ENCODE measurements at places on chromosomes 5 and 9.

DNA sequence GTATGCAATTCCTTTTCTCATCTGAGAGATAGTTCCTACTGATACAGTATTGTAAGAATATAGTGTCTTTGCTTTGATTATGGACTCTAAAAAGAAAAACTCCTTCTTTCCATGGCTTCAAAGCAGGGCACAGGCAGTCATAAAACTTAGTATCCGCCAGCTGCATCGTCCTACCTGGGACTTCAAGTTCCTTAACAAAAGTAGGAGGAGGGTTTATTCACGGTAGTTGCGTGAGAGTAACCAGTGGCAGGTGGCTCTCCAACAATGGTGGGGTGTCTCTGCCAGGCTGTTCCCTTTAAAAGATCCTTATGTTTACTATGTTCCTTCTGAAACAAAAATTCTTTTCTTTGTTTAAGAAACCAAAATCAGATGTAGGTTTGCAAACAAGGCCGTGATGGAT lies 173.5 kb upstream of the DMAC1 start:
- DNase-seq = no peak

- DNase-seq = no peak
Observed at GRCh38 chr9:135848341-135849047, 58.9 kb downstream of the CAMSAP1 start.

DNA sequence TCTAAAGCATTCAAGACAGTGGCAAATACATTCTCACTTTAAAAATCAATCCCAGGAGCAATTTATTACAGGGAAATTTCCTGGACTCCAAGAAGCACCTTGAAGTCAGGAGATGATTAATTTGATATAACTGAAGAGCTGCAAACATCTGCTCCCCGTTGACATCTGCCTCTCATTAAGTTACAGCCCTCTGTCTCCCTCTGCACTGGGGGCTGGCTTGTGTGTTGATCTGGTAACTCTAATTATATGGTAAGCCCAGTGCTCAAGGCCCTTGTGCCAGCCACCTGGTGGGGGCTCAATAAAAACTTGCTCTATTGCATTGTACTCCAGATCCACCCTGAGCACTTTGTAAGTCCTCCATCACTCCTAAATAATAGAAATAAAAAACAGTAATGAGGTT lies 131.1 kb upstream of the ZNF462 start:
- no peak for DNase-seq

DNA sequence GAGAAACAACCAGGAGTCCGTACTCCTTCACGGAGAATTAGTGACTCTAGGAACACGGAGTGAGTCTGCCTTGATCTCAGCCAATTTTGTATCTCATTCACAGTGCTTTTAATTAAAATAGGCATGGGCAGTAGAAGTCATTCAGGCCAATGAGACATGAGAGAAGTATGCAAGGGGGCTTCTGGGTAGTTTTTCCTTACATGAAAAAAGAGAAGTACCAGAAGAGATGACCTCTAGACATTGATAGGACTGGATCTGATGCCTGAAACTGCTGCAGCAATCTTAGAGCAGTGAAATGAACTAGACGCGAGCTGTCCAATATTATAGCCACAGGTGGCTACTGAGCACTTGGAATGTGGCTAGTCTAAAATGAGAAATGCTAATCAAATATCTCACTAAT lies 187.7 kb upstream of the TLE4 start:
- DNase-seq = no peak

DNA sequence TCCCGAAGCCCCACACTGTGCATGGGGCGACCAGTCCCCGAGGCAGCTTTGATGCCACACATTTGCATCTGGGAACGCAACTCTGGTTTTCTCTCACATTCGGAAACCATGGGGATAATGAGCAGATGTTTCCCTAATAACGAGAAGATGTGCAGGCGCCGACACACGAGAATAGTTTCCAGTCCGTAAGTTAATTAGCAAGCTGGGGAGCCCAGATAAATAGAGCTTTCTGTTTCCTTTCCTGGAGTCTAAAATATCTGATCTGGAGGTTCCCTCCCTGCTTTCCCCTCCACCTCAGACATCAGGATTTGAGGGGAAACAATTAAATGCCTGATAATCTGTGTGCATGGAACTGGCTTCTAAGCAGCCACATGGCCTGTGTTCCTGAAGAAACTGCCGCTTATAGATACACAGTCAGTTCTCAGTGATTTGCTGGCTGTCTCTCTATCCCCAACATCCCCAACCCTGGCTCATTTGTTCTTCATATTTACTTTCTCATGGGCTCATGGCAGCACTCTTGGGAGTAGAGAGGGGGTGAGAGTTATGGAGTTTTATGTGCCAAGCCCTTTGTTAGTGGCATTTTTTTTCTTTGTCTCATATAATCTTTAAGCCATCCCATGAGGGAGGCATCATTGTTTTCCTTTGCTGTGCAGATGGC lies 62.8 kb downstream of the PDZD2 start:
- DNase-seq = no peak

DNA sequence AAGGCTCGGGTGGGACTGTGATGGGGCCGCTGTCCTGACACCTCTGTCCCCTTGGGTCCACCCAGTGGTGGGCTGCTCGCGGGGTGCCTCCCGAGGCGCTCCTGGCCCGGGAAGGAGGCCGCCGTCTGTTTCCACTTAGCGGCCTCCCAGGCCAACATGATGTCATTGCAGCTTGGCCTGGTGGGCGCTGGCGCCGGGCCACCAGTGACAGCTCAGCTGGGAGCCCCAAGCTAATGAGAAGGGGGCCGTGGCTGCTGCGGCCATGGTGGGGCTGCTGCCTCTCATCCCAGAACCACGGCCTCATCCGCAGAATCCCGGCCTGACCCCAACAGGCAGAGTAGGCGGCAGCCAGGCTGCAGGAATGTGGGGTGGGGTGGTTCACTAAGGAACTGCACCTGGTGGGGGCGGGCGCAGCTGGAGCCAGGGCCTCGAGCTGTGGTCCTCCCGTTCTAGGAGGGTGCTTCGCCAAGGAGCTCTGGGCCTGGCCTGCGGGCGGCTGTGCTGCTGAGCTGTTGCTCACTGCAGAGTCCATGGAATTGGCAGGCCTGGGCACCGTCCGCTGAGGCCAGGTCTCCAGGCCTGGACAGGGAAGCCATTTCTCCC lies 123.5 kb upstream of the COL5A1 start:
- no peak for DNase-seq

GRCh38 chr5:37668524-37669047 lies 171.3 kb downstream of the GDNF start:
- DNase-seq = no peak

DNA sequence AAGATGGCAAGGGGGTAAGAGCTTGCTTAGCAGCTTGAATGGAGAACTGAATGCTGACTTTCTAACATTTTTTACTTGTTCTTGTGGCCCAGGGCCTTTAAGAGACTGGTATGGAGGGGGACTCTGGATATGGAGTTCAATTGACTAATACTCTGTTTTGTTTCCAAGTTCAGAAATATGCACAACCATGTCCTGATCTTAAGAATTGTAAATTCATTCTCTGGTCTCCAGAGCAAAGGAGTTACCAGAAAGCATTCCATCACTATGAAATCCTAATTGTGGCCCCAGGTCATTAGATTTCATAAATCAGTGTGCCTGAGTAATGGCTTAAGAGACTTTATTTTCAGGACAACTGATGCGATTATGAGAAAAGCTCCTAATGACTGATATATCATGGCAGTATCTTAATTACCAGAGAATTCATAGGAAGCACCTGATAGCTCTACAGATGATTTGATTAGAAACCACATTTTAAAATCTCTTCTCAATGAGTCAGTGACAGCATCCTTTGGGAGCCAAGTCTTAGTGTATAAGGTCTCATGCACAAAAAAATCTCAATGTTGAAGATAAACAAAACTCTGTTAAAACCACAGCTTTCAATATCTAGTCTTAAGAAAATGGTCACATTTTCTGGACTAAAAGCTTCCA lies 613.6 kb upstream of the KLF4 start:
- DNase-seq = no peak

DNA sequence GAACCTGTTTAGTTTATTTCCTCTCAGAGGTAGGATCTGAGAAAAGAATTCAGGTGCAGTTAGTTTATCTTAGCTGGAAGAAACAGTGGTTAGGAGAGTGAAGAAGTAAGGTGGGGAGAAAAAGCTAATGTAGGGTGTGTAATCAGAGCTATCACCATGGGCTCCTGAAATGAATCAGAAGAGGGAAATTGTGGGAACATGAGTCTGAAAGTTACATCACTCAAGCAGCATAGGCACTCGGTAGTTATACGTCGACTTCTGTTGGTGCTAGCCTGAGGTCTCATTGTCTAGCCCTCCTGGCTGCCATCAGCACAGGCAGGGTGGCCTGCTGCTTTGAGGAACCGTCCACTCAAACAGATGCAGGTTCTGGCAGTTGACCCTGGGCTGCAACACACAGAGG lies 56.7 kb upstream of the NPR3 start:
- no peak for DNase-seq

GRCh38 chr5:132093271-132093670 lies 19.7 kb downstream of the CSF2 start:
- DNase-seq = no peak

GRCh38 chr9:121609822-121610637 lies 41.4 kb upstream of the DAB2IP start:
- DNase-seq = no peak

DNA sequence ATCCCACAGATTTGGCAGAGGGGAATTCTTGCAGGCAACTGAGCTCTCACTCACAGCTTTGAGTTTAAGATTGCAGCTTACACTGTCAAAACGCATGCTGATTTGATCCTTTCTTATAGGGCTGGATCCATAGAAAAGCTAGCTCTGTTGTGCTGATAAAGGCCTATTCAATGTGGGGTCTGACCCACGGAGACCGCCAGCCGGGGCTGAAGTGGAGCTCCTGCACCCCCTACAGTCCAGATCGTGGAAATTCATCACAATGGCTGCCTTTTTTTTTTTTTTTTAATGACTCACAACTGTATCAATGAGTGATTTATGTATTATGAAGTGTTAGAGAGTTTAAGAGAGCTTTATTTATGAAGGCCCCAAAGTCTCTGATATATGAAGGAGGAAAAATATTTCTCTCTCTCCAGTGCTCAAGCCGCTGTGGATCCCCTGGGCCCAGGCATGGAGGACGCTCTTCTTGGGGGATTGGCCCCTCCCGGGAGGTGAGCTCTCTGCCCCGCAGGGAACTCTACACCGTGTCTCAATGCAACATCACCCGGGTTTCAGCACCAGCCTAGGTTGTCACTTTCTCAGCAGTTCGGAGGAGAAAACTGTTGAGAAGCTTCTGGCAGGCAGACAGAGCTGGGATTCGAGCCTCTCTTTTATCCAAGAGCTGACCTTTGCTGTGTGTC lies 700.2 kb downstream of the IRX1 start:
- peak; percentile 73 for DNase-seq

- DNase-seq = no peak
Observed at GRCh38 chr9:89038382-89039103, 47.3 kb downstream of the S1PR3 start.

GRCh38 chr5:154189256-154189818 lies 1.2 kb upstream of the GALNT10 start:
- DNase-seq = no peak

- DNase-seq = no peak
Observed at GRCh38 chr5:124614836-124615385, 131.5 kb downstream of the ZNF608 start.

- no peak for DNase-seq
Observed at GRCh38 chr5:17655921-17656320, 21.7 kb downstream of the TAF11L14 start.

DNA sequence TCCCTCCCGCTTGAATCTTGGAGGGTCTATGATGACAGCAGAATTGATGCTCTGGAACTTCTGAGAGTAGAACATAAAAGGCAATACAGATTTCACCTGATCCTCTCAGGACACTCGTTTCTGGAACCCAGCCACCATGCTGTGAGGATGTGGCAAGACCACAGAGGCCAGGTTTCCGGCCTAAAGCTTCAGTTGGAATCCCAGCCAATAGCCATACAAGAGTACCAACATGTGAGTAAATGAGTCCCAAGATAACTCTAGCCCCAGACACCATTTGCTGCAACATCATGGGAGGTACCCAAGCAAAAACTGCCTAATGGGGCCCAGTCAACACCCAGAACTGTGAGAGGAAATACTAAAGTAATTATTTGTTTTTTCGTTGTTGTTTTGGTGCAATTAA lies 65.7 kb upstream of the MARCHF11 start:
- no peak for DNase-seq

DNA sequence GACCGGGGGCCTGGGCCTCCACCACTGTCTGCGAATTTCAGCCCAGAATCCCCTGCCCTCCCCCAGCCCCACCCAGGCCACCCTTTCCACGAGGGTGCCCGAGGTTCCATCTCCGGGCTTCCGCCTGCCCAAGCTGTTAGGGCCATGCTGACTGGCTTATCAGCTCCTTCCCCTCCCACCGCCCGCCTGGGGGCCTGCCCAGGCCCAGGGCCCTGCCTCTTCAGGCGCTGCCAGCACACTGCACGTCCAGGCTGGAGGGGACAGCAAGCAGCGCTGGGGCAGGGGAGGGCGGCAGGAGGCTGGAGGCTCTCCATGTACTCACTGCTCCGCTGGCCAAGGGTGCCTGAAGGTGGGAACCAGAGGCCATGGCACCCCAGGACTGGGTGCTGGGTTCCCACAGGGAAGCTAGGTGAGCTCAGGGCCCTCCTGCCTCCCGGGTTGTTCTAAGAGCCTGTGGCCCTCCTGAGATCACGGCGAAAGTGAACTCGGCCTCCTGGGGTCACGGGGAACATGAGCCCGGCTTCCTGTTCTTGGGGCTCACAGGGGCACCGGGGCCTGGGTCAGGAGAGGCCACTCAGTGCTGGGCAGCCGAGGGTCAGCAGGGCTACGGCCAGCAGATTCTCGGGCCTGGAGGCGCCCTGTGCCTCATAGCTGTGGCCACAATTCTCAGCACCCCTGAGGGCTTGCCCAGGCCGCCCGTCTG lies 57.7 kb upstream of the EGFL7 start:
- DNase-seq = no peak

GRCh38 chr9:134962065-134962972 lies 44.6 kb upstream of the FCN1 start:
- no peak for DNase-seq

GRCh38 chr9:95206143-95206542 lies 111.4 kb downstream of the FANCC start:
- no peak for DNase-seq

- DNase-seq = no peak
Observed at GRCh38 chr5:157530226-157530972, 45.2 kb downstream of the ADAM19 start.

- no peak for DNase-seq
Observed at GRCh38 chr5:31066655-31067328, 126.7 kb upstream of the CDH6 start.

DNA sequence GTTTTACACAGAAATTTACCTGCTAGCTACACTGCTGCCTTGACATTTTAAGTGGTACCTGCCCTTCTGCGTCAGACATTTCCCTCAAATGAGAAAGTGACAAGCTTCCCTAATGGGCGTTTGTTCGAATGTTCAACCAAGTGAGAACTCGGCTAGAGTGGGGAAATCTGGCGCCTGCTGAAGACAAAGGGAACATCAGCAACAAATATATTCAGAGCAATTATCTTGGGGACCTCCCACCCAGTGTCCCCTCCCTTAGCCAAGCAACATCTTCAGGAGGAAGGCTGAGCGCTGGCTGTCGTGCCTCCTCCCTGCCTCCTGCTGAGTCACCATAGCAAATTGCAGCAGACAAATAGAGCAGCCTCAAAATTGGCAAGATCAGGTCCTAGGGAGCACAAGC lies 57.1 kb downstream of the MFAP3 start:
- no peak for DNase-seq

- DNase-seq = no peak
Observed at GRCh38 chr5:136308212-136308795, 57.0 kb downstream of the TRPC7 start.

All from hematopoietic multipotent progenitor cell (in vitro differentiated cells).